H9 (cell line): ENCODE measurements at places on chromosomes 6 and 20. TPM values are rescaled to one million over a fixed set of nuclear protein-coding genes. Genes with fewer than 3 reads are reported as not detected.

- DNase-seq = peak; percentile 20
- H3K27me3 ChIP-seq = no peaks in the 10 kb centered on the region; the same call in 1 of the 2 replicates
- H3K4me3 ChIP-seq = no peak overlapping the region
- H3K4me1 ChIP-seq = peaks cover 2% of the 10 kb centered on the region; the same call in 1 of the 2 replicates
- no peak overlapping the region for H3K27ac ChIP-seq
These were observed 160.4 kb downstream of the CD83 start for GRCh38 chr6:14278006-14278405.

DNA sequence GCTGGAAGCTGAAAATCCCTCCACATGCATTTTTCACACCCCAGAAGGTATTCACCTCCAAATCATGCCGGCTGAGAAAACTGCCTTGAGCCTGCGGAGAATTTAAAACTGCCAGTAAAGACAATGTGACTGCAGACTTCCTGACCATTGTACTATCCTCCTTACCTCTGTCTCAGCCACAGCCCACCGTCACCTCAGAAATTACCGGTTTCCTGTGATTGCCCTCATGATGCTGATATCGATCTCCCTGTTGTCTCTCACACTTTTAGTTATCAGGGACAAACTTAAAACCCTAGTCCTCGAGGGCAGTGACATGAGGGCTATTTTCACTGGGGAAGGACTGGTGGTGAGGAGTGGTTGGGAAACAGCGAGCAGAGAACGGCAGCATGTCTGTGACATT lies 30.2 kb upstream of the FOXQ1 start:
- no peaks in the 10 kb centered on the region for H3K36me3 ChIP-seq
- H3K27ac ChIP-seq = no peak overlapping the region
- H3K27me3 ChIP-seq = no peaks in the 10 kb centered on the region
- peaks cover 4% of the 10 kb centered on the region; the same call in 1 of the 2 replicates for H3K4me1 ChIP-seq

DNA sequence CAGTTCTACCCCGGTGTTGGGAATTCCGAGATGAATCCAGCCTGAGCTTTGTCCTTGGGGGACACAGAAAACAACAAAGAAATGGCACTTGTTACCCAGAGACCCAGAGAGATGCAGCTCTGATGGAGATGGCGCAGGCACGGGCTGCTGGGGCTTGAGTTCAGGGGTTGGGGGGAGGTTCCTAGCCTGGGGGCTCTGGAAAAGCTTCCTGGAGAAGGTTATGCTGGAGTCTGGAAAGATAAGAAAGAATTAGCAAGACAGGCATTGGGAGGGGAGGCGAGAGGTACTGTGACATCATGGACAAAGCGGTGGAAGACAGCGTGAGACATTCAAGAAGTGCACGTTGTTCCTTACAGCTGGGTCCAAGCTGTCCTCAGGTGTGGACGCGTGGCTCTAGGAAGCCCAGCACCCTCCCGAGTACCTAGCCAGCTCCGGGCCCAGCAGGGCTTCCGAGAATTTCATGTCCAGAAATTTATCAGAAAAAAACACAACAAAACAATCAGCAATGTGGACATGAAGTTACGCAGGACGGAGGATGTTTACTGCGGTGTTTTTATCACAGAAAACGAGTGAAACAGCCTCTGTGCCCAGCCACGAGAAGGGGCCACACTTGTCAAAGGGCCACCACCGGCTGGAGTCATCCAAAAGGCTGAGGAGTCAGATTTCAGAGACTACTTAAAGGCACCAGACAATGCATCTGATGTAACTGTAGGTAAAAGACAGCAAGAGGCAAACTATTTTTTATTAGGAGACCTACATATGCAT lies 39.5 kb downstream of the C20orf203 start:
- H3K27ac ChIP-seq = no peak overlapping the region
- H3K27me3 ChIP-seq = no peaks in the 10 kb centered on the region
- no peak for DNase-seq
- no peaks in the 10 kb centered on the region; the same call in 1 of the 2 replicates for H3K4me1 ChIP-seq

DNA sequence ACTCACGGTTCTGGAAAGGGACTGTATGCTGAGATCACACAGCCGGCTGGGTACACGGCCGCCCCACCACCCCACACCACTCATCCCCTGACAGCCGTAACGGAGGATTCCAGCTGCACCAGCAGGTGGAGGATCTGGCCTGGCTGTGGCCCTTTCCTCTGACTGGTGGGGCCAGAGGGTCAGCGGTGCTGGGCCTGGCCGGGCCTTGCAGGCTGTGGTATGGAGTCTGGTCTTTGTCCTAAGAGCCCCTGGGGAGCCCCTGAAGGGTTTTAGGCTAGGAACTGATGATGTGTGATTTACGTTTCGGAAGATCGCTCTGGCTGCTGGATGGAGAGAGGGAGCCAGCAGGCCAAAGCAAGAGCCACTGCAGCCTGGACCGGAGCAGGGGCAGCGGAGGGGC lies 26.6 kb downstream of the NOL4L start:
- no peak overlapping the region for H3K4me3 ChIP-seq
- H3K27me3 ChIP-seq = no peaks in the 10 kb centered on the region
- H3K27ac ChIP-seq = no peak overlapping the region
- H3K4me1 ChIP-seq = no peaks in the 10 kb centered on the region
- DNase-seq = no peak

- H3K4me1 ChIP-seq = peaks cover 6% of the 10 kb centered on the region
- H3K27me3 ChIP-seq = no peaks in the 10 kb centered on the region
- no peak overlapping the region for H3K27ac ChIP-seq
- no peaks in the 10 kb centered on the region for H3K36me3 ChIP-seq
These were observed 37.8 kb downstream of the PTPRK start for GRCh38 chr6:128482642-128483041.

DNA sequence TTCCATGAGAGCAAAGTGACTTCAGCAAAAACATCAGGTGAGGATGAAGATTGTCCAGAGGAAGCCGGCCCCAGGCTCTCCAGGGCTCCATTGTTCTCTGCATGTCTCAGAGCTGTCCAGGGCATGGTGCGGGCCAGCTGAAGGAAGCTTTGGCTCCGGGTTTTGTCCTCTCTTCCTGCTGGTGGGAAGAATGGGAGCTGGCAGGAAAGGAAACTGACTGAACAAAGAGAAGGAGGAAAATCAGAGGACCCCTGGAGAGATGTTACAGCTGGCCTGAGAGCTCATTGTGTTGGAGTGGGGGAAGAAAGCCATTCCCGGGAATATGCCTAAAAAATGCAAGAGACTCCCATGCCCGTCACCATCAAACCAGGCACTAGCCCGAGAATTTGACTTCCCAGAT lies 27.1 kb downstream of the PRND start:
- H3K4me1 ChIP-seq = peaks cover 3% of the 10 kb centered on the region; the same call in 1 of the 2 replicates
- peaks cover 13% of the 10 kb centered on the region for H3K36me3 ChIP-seq
- no peaks in the 10 kb centered on the region for H3K27me3 ChIP-seq
- H3K27ac ChIP-seq = no peak overlapping the region

DNA sequence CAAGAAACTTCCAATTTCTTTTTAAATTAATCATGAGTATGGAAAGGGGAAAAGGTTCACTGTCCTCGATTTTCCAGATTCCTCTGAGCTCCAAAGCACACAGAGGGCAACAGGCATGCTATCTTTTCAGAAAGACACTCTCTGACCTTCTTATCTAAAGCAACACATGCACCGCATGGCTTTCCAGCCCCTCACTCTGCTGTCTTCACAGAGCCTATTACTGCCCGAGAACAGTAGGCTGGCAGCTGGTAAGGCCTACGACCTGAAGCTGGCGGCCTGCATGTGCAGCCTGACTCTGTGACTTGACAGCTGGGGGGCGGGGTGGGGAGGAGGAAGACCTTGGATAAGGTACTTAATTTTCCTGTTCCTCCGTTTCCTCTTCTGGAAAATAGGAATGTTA lies 86.3 kb downstream of the ELOVL4 start:
- H3K36me3 ChIP-seq = no peaks in the 10 kb centered on the region
- no peaks in the 10 kb centered on the region for H3K27me3 ChIP-seq
- H3K4me3 ChIP-seq = no peak overlapping the region
- H3K27ac ChIP-seq = no peak overlapping the region
- no peak for DNase-seq

- no peak overlapping the region for H3K4me3 ChIP-seq
- DNase-seq = no peak
- no peaks in the 10 kb centered on the region for H3K36me3 ChIP-seq
- no peak overlapping the region for H3K27ac ChIP-seq
These were observed 66.6 kb downstream of the HIVEP2 start for GRCh38 chr6:142878407-142878806.

GRCh38 chr20:32201977-32202363 lies 5.6 kb downstream of the PLAGL2 start:
- no peak for DNase-seq
- no peaks in the 10 kb centered on the region for H3K27me3 ChIP-seq
- peaks cover 26% of the 10 kb centered on the region for H3K36me3 ChIP-seq
- H3K27ac ChIP-seq = no peak overlapping the region

DNA sequence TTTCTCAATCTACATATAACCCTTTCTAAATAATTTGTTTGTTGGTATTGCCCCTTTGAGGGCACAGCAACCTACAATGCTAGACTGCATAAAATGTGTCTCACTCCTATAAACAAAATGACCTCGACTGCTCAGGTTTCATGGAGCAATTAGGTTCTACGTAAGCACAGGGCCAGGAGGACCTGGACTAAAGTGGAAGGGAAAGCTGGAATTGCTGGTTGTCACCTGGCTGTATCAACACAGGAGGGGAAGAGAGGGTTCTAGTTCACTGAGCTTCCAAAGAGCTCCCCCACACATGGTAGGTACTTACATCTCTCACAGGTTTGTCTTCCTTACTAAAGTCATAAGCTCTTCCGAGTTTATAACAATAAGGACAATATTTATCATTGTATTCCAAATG lies 51.0 kb downstream of the NCOA6 start:
- H3K4me3 ChIP-seq = no peak overlapping the region
- DNase-seq = no peak
- no peak overlapping the region for H3K27ac ChIP-seq
- H3K36me3 ChIP-seq = peaks cover 5% of the 10 kb centered on the region; the same call in 1 of the 2 replicates
- no peaks in the 10 kb centered on the region for H3K27me3 ChIP-seq

GRCh38 chr6:34592208-34592952 lies 36.3 kb upstream of the SPDEF start:
- H3K36me3 ChIP-seq = no peaks in the 10 kb centered on the region; the same call in 2 of the 3 replicates
- H3K4me1 ChIP-seq = no peaks in the 10 kb centered on the region; the same call in 1 of the 2 replicates
- no peak for DNase-seq
- no peak overlapping the region for H3K4me3 ChIP-seq
- no peak overlapping the region for H3K27ac ChIP-seq

DNA sequence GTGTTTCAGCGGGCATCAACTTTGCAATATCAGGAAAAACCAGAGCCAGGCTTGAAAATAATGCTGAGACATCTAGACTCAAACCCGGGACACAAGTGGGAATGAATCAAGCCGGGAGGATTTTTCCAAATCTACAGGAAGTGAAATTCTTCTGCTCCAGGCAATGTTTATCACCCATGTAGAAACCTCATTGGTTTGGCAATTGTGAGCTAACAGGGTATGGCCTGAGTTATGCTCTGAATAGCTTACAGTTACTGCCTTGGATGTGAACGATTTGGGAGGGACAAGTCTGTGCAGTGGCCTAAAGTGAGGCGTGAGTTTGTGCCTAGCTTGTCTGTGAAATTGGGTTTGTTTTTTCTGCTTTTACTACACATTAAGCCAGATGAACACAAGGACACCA lies 87.4 kb downstream of the PCSK2 start:
- H3K27me3 ChIP-seq = no peaks in the 10 kb centered on the region
- DNase-seq = no peak
- H3K4me3 ChIP-seq = no peak overlapping the region

DNA sequence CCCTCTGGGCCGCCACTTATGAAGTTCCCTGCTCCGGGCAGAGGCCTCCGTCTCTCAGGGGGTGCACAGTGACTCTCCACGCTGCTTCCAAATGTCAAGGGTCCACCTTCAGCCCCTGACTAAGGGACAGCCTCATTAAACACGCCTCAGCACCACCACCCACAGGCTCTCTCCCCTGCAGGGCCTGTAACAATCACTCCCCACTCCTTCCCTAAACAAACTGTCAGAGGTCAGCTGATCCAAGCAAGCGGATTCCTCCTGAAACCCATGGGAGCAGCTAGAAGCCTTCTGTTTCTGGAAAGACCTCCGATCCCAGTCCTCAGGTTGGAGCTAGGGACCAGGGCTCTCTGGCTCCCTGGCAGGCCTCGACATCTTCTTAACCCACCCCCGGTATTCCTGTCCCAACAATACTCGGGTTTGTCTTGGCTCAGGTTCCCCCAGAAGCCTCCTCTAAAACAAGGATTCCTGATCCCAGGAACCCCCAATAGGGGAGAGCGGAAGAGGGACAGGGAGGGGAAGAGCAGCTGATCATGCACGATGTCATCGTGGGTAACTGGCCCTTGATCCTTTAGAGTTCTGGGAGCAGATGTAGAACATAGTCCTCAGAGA lies 181.0 kb downstream of the ZNF217 start:
- H3K4me1 ChIP-seq = peaks cover 4% of the 10 kb centered on the region
- no peak overlapping the region for H3K27ac ChIP-seq

DNA sequence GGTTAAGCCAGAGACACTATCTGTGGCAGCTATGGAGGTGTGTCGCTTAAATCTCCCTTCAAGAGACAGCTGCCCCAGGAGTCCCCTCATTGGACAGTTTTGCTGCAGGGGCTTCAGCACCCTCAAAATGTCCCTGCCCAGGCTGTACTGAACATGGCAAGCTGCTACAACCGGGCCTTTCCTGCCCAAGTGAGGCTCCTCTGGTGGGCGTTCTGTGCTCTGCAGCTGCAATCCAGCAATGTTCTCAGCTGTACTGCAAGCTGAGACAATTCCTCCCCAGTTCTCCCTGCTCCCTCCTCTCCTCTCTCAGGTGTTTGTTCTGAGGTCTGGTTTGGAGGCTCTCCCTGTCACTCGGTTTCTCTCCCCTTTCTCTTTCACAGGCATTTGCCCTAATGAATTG lies 190.8 kb upstream of the LAMP5 start:
- no peaks in the 10 kb centered on the region for H3K4me1 ChIP-seq
- no peak overlapping the region for H3K27ac ChIP-seq
- DNase-seq = peak; percentile 71
- no peaks in the 10 kb centered on the region for H3K27me3 ChIP-seq

GRCh38 chr20:32434434-32434833 lies 76.3 kb downstream of the ASXL1 start:
- H3K27me3 ChIP-seq = no peaks in the 10 kb centered on the region
- no peak overlapping the region for H3K27ac ChIP-seq
- H3K4me1 ChIP-seq = no peaks in the 10 kb centered on the region
- peaks cover 34% of the 10 kb centered on the region for H3K36me3 ChIP-seq
- H3K4me3 ChIP-seq = no peak overlapping the region
- DNase-seq = no peak

GRCh38 chr6:119312441-119312840 lies 37.1 kb downstream of the MAN1A1 start:
- no peaks in the 10 kb centered on the region for H3K36me3 ChIP-seq
- no peak overlapping the region for H3K27ac ChIP-seq
- no peak for DNase-seq
- H3K4me3 ChIP-seq = no peak overlapping the region

GRCh38 chr20:62739581-62740285 lies 31.1 kb downstream of the NTSR1 start:
- H3K27ac ChIP-seq = no peak overlapping the region
- no peak overlapping the region for H3K4me3 ChIP-seq
- H3K36me3 ChIP-seq = no peaks in the 10 kb centered on the region
- DNase-seq = no peak
- no peaks in the 10 kb centered on the region; the same call in 1 of the 2 replicates for H3K4me1 ChIP-seq
- H3K27me3 ChIP-seq = no peaks in the 10 kb centered on the region

The HLA-DRB5 gene
- total RNA-seq = 3.3 and 4.2 TPM in 2 replicates

The SLC16A10 gene
- total RNA-seq = 9.3 and 11.4 TPM in 2 replicates

The PSMB8 gene
- 17.6 and 19.1 TPM in 2 replicates for total RNA-seq

The MLN gene
- total RNA-seq = not detected in 2 replicates
